ENCODE measurements at places on chromosomes 5 and 9.

- DNase-seq: no peak
These were observed 265.0 kb upstream of the FAM174A start for GRCh38 chr5:100270023-100270771.

- no peak for DNase-seq
These were observed 28.0 kb downstream of the ABO start for GRCh38 chr9:133246991-133247390.

GRCh38 chr9:133996531-133997520 lies 4.7 kb upstream of the VAV2 start:
- DNase-seq: no peak

- DNase-seq: no peak
These were observed 250.3 kb downstream of the ASTN2 start for GRCh38 chr9:117164512-117164911.

DNA sequence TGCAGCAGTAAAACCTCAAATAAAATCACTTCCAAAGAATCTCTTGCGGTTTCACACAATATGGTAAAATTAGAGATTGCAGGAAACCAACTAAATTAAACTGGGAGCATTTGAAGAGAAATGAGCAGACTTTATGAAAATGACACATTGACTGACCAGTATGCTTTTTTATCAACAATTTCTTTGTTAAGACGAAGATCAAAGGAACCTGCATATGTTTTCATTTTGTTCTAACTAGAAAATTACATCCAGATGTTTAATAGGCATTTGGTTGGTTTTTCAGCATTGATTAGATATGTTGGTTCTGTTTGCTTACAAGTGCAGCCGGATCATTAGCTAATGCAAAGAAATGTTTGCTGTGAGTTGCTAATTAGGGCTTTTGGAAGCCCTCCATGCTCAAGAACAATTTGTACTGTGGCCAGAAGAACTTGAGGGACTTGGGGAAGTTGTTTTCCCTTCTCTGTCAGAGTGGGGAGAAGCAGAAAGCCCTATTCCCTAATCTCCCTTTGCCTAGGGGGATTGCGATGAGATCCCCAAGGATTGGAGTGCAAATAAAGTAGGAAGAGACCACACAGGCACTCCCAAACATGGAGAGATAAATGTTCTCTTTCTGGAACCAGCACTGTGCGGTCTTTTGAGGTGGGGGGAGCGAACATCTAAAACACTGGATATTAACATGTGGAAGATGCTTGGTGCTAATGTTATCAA lies 4.5 kb upstream of the TLE1 start:
- DNase-seq: no peak

GRCh38 chr5:82784521-82784920 lies 292.7 kb downstream of the TMEM167A start:
- no peak for DNase-seq

DNA sequence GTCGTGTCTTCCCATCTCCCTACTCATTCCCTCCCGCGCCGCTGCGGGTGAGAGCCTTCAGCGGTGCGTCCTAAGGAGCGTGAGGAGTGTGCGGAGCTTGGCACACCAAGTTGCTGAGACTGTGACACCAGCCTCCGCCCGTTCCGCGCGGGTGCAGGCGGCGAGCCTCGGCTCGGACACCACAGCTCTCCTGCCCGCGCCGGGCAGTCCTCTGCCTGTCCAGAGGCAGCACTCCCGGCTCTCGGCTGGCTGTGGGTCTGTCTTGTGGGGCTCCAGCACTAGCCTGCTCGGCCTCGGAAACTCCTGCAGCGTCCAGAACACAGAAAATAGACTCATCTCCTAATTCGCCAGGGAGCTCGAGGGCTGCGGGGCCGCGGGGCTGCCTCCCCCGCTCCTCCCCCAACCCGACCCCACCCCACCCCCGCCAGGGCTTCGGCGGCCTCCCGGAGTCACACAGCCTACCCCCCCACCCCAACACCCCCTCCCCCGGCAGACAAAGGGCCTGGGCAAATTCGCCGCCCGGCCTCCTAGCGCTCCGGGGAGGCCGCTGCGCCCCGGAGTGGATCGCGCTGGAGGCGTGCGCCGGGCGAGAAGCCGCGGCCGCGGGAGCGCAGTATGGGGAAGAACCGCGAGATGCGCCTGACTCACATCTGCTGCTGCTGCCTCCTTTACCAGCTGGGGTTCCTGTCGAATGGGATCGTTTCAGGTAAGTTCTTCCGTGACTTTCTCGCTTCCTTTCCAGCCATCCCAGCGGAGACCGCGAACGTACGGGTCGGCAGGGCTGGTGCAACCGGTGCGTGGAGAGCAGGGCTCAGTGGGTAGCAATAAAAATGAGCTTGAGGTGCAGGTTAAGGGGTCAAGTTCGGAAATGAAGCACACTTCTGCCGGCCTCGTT lies at the start of gene ADAMTS19:
ADAMTS19 (plus strand) TSS at position 522 of the 895 bp plus-strand sequence; CDS start at position 616, 94 bp downstream.
- DNase-seq: no peak

DNA sequence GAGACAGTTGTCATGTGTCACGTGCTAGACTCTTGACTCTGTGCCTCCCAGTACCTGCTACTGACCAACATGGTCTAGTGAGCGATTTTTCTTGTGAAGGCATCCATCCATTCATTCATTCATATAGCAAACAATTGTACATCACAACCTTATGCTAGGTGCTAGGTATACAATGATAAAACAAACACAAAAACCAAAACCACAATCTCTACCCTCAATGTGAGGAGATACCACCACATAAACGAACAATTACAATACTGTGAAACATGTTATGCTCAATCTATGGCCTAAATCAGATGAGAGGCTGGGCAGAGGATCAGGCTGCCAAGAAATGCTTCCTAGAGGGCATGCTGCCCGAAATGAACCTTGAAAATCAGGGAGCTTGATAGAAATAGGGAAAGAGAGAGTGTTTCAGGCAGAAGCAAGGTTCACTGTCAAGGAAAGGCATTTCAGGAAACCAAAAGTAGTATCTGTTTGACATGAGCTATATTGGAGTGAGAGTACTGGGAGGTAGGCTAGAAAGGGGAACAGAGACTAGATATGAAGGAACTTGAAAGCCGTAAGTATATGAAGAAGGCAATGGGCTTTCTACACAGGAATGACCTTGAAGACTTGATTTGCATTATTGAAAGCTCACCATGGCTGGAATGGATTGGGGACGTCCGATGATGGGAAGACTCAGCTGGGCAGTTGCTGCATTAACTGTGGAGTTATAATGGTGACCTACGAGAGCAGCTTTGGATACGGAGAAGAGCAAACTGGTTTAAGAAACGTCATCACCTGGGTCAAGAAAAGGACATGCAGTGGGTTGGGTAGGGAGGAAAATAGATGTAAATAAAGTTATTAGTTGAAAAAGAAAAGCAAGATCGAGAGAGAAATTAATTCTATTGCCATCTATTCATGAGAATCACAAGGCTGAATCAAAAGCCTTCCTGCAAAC lies 90.1 kb downstream of the THBS4 start:
- DNase-seq: no peak

DNA sequence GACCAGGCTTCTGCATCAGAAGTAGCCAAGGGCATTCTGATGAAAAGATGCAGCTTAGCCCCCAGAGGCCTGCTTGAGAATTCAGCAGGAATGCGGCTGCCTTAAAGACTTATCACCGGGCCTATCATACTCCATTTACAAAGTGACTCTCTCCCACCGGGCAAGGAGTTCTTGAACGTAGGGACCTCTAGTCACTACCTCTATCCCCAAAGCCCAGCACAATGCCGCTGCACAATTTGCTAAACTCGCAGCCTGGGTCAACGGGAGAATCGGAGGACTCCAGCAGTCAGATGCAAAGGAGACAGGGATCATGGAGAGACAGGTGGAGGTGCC lies 661 bp downstream of the PDCL start:
- no peak for DNase-seq

DNA sequence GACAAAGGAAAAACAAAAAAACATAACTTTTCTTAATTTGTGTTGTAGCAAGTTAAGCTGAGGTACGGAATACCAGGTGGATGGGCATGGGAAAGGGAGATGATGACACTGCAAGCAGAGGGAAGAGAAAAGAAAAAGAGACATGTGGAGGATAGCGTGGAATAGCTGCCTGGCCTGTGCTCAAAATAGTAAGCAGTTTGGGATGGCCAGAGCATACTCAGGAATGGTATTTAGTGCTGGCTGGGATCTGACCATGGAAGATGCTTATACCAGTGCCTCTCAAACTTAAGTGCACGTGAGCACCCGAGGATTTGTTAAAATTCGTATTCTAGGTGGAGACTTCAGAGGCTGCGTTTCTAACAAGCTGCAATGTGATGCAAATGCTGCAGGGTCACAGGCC lies 41.3 kb downstream of the LNPEP start:
- no peak for DNase-seq

GRCh38 chr9:92332577-92333281 lies 7.0 kb downstream of the CENPP start:
- no peak for DNase-seq

- no peak for DNase-seq
These were observed 41.0 kb upstream of the FBN2 start for GRCh38 chr5:128579093-128579492.

- no peak for DNase-seq
These were observed 14.5 kb downstream of the FRMD3 start for GRCh38 chr9:83523684-83524083.

DNA sequence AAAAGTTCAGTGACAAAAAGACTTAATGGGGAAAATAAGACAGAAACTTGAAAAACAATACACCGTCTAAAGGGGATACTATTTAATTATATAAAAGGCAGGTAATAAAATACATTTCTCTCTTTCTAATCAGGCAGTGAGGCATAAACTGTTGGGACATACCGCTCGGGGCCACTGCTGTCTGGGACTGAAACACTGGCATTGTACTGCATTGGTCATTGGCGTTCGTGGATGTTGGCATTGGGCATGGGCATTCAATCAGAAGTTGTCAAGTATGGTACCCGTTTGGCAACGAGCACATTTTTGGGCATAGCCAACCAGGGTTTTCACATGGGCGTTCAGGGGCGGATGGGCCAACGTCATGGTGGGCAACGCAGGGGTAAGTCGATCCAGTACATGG lies 4.7 kb downstream of the HNRNPK start:
- no peak for DNase-seq

- no peak for DNase-seq
These were observed 172.5 kb downstream of the ACTL7B start for GRCh38 chr9:108683245-108683644.

GRCh38 chr5:141560151-141560550 lies 58.6 kb downstream of the DIAPH1 start:
- DNase-seq: no peak

GRCh38 chr5:151670953-151671636 lies 15.6 kb downstream of the SPARC start:
- no peak for DNase-seq
